ENCODE measurements at places on chromosomes 3 and 15. TPM values are rescaled to one million over a fixed set of nuclear protein-coding genes. Genes with fewer than 3 reads are reported as not detected.

The DALRD3 gene
- 42.9 TPM for total RNA-seq

The GOLGA8T gene
- not detected for total RNA-seq

DNA sequence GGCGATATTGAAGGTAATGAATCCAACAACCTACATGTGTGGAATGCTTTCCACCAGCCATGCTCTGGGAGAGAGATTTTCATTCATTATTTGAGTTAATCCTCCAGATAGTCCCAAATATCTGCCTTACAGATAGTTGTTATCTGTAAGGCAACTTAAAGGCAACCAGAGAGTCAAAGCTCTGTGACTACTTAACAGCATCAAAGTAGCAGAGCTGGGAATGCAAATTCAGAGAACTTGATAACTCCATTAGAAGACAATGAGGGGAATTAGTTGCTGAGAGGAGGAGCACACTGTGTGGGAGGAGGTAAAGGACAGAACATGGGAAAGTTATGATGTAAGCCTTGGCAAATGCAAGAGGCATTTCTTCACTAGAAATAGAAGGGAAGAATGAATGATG lies 10.5 kb upstream of the CRBN start:
- no peaks in the 10 kb centered on the region for H3K4me1 ChIP-seq
- H3K27ac ChIP-seq: no peak overlapping the region
- DNase-seq: no peak
- no peaks in the 10 kb centered on the region for H3K36me3 ChIP-seq
- H3K4me3 ChIP-seq: no peak overlapping the region

The GOLGA6L4 gene
- total RNA-seq: 3.2 TPM

DNA sequence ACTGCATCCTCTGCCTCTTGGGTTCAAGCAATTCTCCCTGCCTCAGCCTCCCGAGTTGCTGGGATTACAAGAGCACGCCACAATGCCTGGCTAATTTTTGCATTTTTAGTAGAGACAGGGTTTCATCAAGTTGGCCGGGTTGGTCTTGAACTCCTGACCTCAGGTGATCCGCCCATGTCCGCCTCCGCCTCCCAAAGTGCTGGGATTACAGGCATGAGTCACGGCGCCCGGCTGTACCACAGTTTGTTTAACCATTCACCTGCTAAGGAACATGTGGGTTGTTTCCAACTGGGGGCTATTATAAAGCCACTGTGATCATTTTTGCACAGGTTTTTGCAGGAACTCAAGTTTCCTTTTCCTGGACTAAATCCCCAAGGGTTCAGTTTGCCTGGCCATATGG lies 123.2 kb upstream of the RAP2B start:
- H3K4me1 ChIP-seq: peaks cover 16% of the 10 kb centered on the region
- H3K36me3 ChIP-seq: no peaks in the 10 kb centered on the region
- DNase-seq: no peak
- peak overlapping the region; percentile 20 for H3K4me3 ChIP-seq

- no peak for DNase-seq
- no peak overlapping the region for H3K27ac ChIP-seq
- H3K4me3 ChIP-seq: no peak overlapping the region
- peaks cover 13% of the 10 kb centered on the region for H3K4me1 ChIP-seq
- no peaks in the 10 kb centered on the region for H3K27me3 ChIP-seq
- peaks cover 24% of the 10 kb centered on the region for H3K36me3 ChIP-seq
Measured at GRCh38 chr3:13371100-13372075, 48.7 kb downstream of the NUP210 start.

The CHMP2B gene
- 54.3 TPM for total RNA-seq

The CCR3 gene
- total RNA-seq: not detected

The NOX5 gene
- total RNA-seq: 0.91 TPM

- H3K4me1 ChIP-seq: no peaks in the 10 kb centered on the region
- H3K27me3 ChIP-seq: peaks cover 4% of the 10 kb centered on the region
- no peaks in the 10 kb centered on the region for H3K36me3 ChIP-seq
- no peak overlapping the region for H3K27ac ChIP-seq
- DNase-seq: no peak
Measured at GRCh38 chr15:93213281-93213680, 124.3 kb upstream of the RGMA start.

- no peak overlapping the region for H3K27ac ChIP-seq
- H3K4me1 ChIP-seq: no peaks in the 10 kb centered on the region
- no peaks in the 10 kb centered on the region for H3K36me3 ChIP-seq
Measured at GRCh38 chr3:175432376-175433025, 573.4 kb downstream of the NAALADL2 start.

GRCh38 chr3:75260-75659 lies 121.3 kb upstream of the CHL1 start:
- H3K27me3 ChIP-seq: no peaks in the 10 kb centered on the region
- H3K27ac ChIP-seq: no peak overlapping the region
- H3K36me3 ChIP-seq: no peaks in the 10 kb centered on the region
- no peak overlapping the region for H3K4me3 ChIP-seq
- H3K4me1 ChIP-seq: no peaks in the 10 kb centered on the region

GRCh38 chr15:41581110-41581509 lies 22.1 kb downstream of the TYRO3 start:
- no peaks in the 10 kb centered on the region for H3K27me3 ChIP-seq
- no peaks in the 10 kb centered on the region for H3K4me1 ChIP-seq

- DNase-seq: no peak
- H3K27me3 ChIP-seq: no peaks in the 10 kb centered on the region
- H3K4me1 ChIP-seq: peaks cover 68% of the 10 kb centered on the region
- H3K27ac ChIP-seq: no peak overlapping the region
- H3K4me3 ChIP-seq: no peak overlapping the region
Measured at GRCh38 chr3:134311265-134311664, 60.6 kb upstream of the RYK start.

The ACP3 gene
- total RNA-seq: 0.79 TPM

The ACAP2 gene
- total RNA-seq: 43.0 TPM

DNA sequence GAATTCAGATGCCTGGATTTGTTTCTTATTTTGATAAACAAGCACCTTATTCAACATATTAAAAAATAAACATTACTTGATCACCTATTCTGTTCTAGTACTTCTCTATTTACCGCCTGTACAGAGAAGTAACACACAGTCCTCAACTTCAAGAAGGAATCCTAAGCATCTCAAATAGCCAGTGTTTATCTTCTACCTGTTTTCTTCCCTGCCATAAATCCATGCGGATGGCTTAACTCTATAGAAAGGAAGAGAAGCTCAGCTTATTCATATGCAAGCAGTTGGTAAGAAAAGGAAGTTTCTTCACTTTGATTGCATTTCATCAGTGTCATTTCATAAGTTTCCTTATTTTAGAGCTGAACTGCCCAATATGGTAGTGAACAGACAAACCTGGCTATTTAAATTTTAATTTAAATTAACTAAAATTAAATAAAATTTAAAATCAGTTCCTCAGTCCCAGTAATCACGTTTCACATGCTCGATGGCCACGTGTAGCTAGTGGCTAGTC lies 210.0 kb upstream of the PEX5L start:
- H3K27me3 ChIP-seq: no peaks in the 10 kb centered on the region
- no peaks in the 10 kb centered on the region for H3K4me1 ChIP-seq
- H3K4me3 ChIP-seq: no peak overlapping the region
- H3K27ac ChIP-seq: no peak overlapping the region
- DNase-seq: no peak

GRCh38 chr3:49484471-49484870 lies 14.4 kb downstream of the DAG1 start:
- peaks cover 2% of the 10 kb centered on the region for H3K36me3 ChIP-seq
- H3K4me3 ChIP-seq: no peak overlapping the region
- DNase-seq: no peak
- H3K27ac ChIP-seq: peak overlapping the region; percentile 10
- H3K4me1 ChIP-seq: peaks cover 20% of the 10 kb centered on the region
- no peaks in the 10 kb centered on the region for H3K27me3 ChIP-seq

GRCh38 chr15:70246623-70247220 lies 149.0 kb upstream of the TLE3 start:
- DNase-seq: no peak
- H3K27me3 ChIP-seq: no peaks in the 10 kb centered on the region
- peaks cover 15% of the 10 kb centered on the region for H3K4me1 ChIP-seq
- H3K27ac ChIP-seq: no peak overlapping the region

DNA sequence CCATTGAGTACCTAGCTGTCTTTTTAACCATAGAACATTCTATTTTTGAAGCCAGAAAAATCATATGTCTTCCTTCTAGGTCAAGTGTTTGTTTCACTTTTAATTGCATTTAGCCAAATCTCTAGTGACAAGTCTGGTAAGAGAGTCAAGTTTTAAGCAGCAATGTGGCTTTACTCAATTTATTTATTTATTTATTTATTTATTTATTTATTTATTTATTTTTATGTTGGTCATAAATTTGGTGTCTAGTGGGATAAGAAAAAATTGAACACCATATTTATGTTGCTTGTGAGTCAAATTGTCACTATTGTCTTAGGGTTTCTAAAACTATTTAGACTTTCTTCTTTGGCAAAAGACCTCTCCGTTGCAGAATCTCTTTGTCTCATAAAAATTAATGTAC lies 174.5 kb upstream of the BCHE start:
- no peaks in the 10 kb centered on the region for H3K27me3 ChIP-seq
- H3K36me3 ChIP-seq: no peaks in the 10 kb centered on the region
- no peak overlapping the region for H3K4me3 ChIP-seq
- no peak overlapping the region for H3K27ac ChIP-seq

The ANKRD63 gene
- total RNA-seq: 0.89 TPM

- H3K4me1 ChIP-seq: no peaks in the 10 kb centered on the region
- no peak overlapping the region for H3K4me3 ChIP-seq
- no peaks in the 10 kb centered on the region for H3K27me3 ChIP-seq
Measured at GRCh38 chr3:178802259-178802658, 266.0 kb downstream of the KCNMB2 start.

GRCh38 chr3:89584398-89584797 lies 477.0 kb downstream of the EPHA3 start:
- H3K27ac ChIP-seq: no peak overlapping the region
- no peaks in the 10 kb centered on the region for H3K4me1 ChIP-seq
- no peaks in the 10 kb centered on the region for H3K27me3 ChIP-seq
- no peaks in the 10 kb centered on the region for H3K36me3 ChIP-seq
- no peak overlapping the region for H3K4me3 ChIP-seq

The FBXL2 gene
- 12.8 TPM for total RNA-seq
